NCI-H146 (cell line): ENCODE measurements at places on chromosomes 3 and 15.
A peak's percentile ranks its signal among the peaks of the same experiment; 100 is the strongest.

DNA sequence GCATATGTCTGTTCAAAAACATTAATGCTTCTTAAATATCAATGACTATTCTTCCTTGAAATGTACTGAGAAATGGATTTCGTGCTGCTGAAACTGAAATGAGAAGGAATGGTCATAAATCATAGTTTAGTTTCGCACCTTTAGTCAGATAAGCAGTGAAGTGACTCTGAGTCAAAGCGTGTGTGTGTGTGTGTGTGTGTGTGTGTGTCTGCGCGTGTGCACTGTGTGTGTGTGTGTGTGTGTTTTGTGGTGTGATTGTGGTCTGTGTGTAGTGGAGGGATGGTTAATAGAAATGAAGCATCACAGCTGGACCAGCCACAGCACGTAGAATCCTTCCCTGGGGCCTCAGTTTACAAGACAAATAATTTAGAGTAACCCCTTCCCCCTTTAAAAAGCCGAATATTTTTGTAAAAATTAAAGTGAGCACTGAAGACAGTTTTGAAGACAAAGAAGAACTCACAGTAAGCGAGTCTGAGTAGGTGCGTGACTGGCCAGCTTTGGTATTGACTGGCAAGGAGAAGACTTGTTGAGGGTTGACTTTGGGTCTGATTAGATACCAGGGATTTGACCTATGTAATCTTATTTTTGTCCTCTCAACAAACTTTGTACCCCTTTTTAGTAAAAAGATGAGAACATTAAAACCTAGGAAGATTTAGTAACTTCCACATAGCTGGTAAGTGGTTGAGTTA is 202.0 kb upstream of the IL12A start:
- no peak for DNase-seq

- no peak for DNase-seq
Observed at GRCh38 chr3:11929531-11929930, 74.7 kb upstream of the SYN2 start.

DNA sequence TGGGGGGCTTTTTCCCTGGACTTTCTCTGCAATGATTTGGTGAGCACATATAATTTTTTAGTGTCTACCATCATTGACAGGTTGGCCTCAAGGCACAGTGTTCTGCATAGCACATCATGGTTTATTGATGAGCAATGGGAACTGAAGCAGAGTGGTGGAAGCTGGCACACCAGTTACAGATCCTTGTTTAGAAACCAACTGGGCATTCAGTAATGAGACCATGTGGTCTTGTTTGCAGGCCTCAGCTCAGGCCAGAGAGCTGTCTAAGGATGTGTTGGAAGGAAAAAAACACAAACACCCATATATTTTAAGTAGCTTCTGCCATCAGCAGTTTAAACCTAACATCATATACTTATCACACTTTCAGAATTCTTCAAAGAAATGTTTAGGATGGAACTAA is 610.6 kb downstream of the ROBO1 start:
- no peak for DNase-seq

DNA sequence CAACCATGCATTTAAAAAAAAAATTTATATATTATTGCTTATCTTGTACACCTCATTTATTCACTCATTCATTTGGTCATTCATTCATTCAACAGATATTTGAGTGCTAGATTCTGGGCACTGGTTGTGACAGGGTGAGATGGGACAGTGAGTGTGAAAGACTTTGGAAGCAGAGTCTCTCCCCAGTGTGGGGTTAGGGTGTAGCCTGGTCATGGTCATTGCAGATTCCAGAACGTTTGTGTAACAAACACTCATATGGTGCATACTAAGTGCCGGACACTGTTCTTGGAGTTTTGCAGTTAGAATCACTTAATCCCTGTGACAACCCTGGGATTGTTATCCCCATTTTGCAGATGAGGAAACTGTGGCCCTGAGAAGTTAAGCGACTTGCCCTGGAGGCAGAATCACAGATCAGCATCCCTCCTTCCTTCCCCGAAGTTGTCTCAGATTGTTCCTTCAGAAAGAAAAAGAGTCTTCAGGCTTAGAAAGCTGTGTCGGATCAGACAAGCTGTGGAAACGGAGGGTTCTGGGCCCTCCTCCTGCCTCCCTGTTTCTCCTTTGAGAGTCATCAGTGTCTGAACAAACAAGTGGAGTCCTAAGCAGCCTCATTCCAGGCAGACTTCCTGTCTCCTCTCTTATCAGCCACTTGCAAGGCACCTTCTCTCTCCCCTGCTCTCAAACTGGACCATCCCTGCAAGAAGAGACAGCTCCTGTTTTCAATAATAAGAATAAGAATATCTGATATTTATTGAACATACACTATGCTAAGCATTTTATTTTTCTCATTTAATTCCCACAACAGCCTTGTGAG is 6.3 kb downstream of the LOXL1 start:
- DNase-seq: no peak

- DNase-seq: no peak
Observed at GRCh38 chr15:91530956-91531582, 322.4 kb upstream of the SLCO3A1 start.

GRCh38 chr15:43489191-43489590 is 3.8 kb downstream of the TP53BP1 start:
- DNase-seq: peak; percentile 28

DNA sequence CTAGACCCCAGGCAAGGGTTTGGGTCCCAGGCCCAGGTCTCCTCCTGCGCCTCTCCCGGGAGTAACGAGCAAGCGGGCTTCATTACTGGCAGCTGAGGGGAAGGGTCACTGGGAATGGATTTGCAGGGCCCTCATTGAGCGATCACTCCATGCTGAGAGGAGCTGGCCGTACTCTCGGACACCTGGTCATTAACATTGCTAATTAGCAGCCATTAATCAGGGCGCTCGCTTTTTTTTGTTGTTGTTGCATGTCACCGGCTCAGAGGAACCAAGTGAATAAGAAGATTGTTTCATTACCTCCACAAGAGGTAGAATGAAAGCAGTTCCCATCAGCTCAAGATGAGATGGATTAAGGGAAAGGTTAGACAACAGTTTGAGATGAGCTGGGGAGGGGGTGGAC is 293.0 kb upstream of the ATP11B start:
- peak; percentile 96 for DNase-seq

GRCh38 chr3:32450992-32451659 is 51.5 kb downstream of the CMTM6 start:
- DNase-seq: peak; percentile 50

GRCh38 chr3:172516318-172517214 is 6.7 kb downstream of the TNFSF10 start:
- no peak for DNase-seq

GRCh38 chr15:65777053-65777452 is 15.0 kb downstream of the DENND4A start:
- DNase-seq: no peak

GRCh38 chr3:5019411-5020241 is 40.4 kb downstream of the BHLHE40 start:
- DNase-seq: no peak

DNA sequence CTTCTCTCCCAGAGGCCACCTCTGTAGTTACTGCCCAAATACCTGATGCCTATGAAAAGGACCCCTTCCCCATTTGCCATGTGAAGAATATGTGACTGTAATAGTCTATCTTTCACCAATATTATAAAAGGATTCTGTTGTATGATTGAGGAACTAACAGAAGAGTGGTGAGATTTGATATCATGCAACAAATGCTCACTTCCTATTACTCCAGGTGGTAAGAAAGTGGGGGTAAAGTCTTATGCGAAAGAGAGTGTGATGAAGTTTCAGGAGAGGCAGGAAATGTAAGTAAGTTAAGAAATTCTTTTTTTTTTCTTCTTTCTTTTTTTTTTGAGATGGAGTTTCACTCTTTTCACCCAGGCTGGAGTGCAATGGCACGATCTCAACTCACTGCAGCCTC is 24.4 kb upstream of the RAP2B start:
- DNase-seq: no peak

DNA sequence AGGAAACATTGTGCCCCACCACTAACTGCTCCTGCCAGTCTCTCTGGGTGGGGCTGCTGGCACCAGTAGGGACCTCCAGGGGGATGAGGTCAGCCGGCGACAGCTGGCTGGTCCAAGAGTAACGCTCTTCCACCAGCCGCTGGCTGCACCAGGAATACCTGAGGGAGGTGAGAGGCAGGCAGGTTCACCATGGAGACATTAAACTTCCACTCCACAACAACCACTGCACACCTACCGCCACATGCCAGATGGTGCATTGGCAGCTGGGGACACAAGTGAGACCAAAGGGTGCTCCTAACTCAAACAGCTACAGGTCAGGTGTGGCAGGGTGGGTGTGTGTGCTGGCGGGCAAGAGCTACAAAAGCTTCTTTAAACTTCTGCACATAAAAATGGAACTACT is 4.5 kb downstream of the POLG start:
- no peak for DNase-seq

GRCh38 chr3:83193526-83193925 is 1432.1 kb upstream of the GBE1 start:
- no peak for DNase-seq

GRCh38 chr15:56367156-56367555 is 1.9 kb downstream of the TEX9 start:
- DNase-seq: peak; percentile 34

DNA sequence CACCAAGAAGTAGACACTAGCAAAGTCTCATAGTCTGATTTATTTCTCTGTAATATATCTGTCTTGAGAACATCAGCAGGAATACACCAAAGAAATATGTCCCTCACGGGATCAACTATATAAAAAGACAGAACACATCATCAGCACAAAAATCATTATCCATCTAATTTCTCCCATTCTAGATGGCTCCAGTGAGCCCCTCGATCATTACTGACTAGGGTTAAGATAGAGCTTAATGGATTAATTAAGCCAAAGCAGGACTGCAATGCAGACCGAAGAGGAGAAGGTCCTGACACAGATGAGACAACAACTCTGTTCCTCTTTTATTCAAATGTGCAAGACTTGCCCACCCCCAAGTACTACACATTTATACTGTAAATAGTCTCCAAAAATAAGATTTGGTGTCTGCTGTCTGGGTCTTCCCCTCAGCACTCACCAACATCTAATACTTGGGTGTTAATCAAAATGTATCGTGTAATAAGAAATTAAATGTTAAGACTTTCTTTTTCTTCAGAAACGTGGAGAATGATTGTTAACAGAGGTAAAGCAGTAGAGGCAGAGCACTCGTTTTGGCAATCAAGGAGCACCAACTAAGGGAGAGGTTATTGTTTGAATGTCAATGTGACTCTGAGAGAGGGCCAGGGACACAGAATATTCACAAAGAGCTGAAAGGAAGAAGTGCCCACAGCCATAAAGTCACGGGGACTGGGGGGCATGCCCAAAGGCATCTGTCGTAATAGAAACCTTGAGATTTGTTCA is 133.6 kb downstream of the TIGIT start:
- DNase-seq: no peak

GRCh38 chr3:188241883-188242282 is 87.9 kb downstream of the LPP start:
- DNase-seq: no peak

DNA sequence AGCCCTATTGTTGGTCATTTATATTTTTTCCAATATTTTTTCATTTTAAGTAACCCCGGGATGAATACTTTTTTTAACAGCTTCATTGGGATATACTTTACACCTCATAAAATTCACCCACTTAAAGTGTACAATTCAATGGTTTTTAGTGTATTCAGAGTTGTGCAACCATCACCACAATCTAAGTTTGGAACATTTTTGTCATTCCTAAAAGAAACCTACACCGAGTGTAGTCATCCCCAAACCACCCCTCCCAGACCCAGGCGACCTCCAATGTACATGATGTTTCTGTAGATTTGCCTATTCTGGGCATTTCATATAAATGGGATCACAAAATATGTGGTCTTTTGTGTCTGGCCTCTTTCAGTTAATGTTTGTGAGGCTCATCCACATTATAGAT is 118.3 kb upstream of the FRMD4B start:
- DNase-seq: no peak

DNA sequence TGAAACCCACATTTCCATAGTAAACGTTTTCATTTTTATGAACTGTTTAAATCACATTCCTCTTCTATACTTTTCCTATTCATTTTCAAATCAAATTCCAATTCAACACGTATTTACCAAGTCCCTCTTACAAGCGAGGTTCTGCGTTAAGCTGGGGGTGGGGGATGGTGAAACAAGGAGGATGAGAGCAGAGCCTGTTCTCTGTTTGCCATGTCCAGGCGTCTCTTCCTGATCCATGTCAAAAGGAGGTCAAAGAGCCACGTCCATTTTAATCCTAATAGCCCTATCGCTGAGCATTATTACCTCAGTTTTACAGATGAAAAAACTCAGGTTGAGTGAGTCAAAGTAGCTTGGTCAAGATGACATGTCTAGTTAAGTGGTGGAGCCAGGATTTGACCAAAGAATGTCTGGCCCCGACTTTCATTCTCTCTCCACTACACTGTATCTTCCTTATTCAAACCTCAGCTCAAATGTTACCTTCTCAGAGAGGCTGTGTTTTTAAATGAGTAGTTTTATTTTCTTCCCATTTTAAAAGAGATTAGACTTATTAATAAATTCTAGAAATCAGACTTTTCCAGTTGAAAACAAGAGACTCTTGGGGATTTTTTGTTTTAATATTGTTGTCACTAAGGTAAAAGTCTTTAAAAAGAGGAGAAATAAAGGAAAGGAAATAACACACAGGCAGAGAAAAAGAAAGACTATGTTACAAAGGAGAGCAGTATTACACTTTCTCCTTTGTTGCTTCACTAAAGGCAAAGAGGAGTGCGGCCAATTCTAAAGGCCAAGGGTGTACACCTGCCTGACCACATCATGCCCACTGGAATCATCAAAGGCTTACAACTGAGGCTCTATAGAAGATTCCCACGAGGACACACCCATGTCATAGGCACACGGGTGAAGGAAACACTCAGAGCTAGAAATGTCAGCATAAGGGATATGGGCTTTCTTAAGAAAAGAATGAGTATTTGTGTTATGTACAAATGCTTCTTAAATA is 42.4 kb downstream of the MYO5A start:
- no peak for DNase-seq

GRCh38 chr15:25739687-25740121 is 123.4 kb downstream of the ATP10A start:
- DNase-seq: no peak

DNA sequence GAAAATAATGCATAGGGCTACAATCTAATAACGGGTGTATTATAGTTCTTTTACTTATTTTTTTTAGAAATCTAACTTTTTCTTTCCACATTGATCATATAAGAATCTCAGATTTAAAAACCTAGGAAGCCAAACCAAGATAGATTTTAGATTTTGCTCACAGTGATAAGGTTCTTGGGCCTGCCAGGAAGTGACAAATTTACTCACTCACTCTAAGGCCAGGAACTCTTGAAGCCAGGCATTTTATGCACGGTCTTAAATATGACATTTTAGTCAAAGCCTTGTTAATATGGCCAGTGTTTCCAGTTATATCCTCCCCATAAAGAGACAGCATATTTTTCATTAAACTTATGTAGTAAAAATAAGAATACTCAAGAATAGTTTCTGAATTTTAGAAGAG is 271.4 kb downstream of the SQOR start:
- no peak for DNase-seq
